ENCODE measurements at places on chromosomes 12 and 14.

- DNase-seq = no peak
These were observed 2.2 kb upstream of the CDKN3 start for GRCh38 chr14:54394596-54394995.

DNA sequence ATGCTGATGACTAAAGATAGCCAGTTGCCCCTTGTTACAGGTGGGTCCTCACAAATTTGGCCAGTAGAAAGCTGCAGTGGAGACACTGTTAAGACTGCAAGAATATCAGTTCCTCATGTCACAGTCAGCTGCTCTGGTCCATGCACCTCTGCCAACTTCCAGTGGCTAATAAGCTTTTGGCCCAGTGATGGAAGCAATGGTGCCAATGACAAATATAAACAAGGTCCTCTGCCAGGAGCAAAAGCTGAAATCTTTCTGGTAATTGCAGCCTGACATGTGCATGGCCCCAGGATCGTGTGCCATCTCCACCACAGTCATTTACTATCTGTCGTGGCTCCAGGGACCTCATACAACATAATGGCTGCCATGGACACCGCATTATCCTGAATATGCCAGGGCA lies 85.4 kb upstream of the TMEM260 start:
- no peak for DNase-seq

DNA sequence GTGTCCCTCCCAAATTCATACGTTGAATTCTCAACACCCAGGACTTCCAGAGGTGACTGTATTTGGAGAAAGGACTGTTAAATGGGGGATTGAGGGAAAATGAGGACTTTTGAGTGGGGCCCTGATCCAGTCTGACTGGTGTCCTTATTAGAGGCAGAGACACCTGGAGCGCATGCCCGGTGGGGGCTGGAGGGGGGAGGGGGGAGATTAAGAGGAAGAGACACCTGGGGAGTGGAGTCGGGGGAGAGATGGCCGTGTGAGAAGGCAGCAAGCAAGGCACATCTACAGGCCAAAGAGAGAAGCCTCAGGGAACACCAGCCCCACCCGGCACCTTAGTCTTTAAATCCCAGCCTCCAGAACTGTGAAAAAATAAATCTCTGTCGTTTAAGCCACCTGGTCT lies 209.7 kb downstream of the SLC41A2 start:
- no peak for DNase-seq

GRCh38 chr12:97151481-97151880 lies 244.4 kb downstream of the NEDD1 start:
- DNase-seq = no peak

DNA sequence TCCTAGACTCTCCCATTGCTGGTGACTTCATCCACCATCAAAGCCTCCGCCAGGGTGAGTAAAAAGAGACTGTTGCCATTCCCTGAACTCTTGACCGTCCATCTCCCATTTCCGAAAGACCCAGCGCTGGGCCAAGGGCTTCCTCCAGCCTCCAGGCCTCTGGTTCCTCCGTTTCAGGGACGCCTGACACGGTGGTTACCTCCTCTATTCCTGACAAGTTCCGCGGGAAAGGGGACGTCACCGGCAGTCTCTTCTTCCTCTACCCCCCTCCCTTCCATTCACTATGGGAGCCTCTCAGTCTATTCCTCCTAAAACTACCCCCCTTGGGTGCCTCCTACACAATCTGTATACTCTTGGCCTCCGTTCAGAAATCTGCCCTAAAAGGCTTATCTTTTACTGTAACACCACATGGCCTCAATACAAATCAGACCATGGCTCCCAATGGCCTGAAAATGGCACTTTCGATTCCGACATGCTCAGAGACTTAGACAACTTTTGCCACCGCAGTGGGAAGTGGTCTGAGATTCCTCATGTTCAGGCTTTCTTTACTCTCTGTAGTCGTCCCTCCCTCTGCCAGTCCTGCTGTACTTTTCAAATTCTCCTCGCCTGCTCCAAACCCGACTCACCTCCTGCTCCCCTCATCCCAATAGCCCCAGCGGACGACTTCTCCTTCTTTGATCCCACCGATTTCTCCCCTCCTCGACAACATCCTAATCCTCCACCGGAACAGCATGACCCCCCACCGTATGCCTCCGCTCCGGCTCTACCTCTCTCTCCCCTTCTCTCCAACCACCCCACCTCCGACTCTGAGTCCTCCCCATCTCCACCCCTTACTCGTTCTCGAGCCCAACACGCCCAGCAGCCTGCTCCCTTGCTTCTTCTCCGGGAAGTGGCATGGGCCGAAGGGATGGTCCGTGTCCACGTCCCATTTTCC lies 70.4 kb downstream of the MOK start:
- no peak for DNase-seq

GRCh38 chr12:28578833-28579252 lies 388.6 kb downstream of the CCDC91 start:
- no peak for DNase-seq

- DNase-seq = no peak
These were observed 60.8 kb downstream of the R3HDM2 start for GRCh38 chr12:57370072-57370471.

DNA sequence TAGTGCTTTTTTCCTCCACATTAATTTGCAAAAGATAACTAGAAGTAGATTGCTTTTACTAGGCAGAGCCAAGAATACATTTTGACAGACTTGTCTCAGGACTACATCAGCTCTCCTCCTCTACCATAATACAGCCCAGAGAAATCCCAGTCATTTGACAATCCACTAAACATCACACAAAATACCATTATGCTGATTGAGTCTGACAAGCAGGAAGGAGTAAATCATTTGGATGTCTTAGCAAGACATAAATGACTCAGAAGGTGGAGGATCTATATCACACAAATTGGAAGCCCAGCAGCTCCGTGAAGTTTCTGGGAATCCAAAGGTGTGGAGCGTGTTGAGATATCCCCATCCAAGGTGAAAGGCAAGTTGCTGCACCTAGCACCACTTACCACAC lies 75.4 kb upstream of the FKBP4 start:
- no peak for DNase-seq

GRCh38 chr14:103626146-103626850 lies 2.7 kb upstream of the KLC1 start:
- no peak for DNase-seq
